ENCODE measurements at places on chromosomes 7 and 10.

- no peak for DNase-seq
These were observed 160.6 kb upstream of the ADO start for GRCh38 chr10:62643606-62644587.

GRCh38 chr10:101682172-101682825 lies 12.7 kb downstream of the FBXW4 start:
- no peak for DNase-seq

DNA sequence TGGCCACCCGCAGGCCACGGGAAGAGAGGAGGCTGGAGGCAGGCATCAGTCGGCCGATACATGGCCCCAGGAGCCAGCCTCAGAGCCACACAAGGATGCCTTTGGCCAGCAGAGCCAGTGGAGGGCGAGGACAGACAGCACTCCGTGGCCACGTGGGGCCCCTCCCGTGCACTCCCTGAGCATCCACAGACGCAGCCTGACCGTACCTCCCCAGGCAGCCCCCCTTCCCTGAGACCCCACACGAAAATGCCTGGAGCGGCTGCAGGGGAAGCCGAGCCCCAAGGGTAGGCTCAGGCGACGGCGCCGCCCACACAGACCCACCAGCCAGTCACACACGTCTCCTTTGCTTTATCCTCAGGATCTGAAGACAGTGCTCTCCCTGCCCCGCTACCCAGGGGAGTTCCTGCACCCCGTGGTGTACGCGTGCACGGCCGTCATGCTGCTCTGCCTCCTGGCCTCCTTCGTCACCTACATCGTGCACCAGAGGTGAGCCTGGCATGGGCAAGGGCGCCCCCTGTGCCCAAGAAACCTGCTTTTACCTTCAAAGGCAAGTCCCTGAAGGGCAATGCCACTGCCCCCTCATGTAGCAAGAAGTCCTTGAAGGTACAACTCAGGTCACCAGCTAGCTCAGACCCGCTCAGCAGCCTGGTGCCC lies 9.0 kb downstream of the ADGRA1 start:
- no peak for DNase-seq

DNA sequence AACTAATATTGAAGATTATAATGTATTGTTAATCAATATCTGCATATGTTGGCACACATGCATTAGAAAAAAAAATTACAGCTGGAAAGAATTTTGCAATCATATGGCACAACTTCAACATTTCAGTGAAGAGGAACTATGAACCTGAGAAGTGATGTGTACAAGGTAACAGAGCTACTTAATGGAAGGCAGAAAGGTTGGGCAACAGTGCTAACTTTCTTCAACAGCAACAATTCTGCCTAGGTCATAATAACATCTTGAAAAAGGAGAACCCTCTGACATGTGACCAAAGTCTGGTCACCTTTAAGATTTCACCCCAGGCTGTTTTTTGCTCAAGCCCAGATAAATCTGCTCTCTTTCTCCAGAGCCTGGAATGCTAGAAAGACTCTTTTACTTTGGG lies 47.9 kb upstream of the SKAP2 start:
- DNase-seq: no peak

DNA sequence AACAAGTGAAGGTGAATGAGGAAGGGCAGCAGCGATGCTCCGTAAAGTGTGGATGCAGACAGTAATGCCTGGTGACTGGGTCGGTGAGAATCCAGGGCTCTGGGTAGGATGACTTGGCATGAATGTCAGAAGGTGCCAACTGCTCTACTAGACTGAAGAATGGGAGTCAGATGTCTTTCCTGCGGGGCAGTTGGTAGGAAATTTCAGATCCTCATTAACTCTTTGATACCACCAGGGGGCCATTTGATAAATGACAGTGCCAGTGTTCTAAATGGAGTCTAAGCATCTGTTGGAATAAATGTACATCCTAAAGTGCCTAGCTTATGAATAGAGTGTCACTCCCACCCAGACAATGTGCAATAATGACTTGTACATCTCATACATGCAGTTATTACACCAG lies 462.0 kb downstream of the GRM8 start:
- peak; percentile 11 for DNase-seq

- no peak for DNase-seq
These were observed 12.5 kb downstream of the PURB start for GRCh38 chr7:44872787-44873186.

DNA sequence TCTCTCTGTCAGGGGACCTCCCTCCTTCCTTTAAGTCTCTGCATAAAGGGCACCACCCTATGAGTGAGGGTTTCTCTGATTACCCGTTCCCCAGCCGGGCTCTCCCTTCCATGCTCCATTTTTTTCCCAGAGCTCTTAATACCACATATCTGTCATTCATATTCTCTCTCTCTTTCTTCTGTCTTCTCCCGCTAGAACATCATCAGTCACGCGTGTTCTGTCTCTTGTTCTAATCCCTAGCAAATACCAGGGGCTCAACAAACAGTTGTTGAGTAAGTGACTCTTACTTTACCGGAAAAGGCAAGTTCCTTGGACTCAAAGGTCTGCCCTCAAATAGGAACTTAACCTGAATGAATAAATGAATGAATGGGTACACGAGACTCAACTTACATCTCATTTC lies 68.5 kb downstream of the RSU1 start:
- no peak for DNase-seq

GRCh38 chr7:71015252-71015900 lies 116.6 kb upstream of the GALNT17 start:
- no peak for DNase-seq

DNA sequence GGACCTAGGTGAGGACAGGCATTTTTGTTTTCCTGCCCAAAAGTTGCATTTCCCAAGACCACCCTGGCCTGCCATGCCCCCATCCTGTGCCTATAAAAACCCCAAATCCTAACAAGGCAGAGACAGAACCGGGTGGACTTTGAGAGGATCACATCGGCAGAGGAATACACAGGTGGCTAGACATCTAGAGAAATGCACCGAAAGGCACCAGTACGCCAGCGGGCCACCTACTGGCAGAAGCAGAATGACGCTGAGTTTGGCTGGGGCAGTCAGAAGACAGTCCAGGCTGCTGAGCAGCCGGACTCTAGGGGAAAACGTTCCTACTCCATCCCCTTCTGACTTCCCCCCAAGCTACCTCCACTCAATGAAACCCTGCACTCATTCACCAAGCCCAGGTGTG lies 2.8 kb downstream of the AKR1C4 start:
- DNase-seq: no peak

DNA sequence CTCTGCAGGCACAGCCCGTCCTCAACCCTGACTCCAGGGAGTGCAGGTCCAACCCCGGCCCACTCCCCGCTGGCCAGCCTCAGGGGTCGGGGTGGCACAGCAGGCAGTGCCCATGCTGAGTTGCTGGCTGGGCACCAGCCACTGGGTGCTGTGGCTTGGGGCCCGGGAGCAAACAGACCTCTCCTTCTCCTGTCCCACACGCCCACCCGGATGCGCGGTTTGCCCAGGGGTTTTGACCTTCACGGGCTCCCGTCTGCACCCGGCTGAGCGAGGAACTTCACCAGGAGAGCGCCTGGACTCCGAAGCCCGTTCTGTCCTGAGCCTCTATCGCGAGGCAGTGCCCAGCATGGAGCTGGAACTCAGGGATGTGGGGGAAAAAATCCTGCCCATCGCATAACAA lies 2.6 kb upstream of the GRIFIN start:
- no peak for DNase-seq

DNA sequence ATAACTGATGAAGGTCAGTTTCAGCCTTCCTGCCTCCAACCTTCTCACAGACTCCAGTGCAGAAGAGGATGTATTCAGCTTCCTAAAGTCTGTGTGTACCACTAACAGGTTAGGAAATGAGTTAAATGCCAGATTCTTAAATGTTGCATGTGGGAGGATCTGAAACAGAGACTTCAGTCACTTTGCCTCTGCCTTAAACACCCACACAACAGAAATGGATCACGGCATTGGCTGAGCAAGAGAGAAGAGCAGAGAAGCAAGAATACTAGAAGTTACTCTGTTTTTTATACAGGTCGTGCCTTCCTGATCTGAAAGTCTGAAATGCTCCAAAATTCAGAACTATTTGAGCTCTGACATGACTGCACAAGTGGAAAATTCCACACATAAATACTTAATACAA lies 98.9 kb upstream of the ARHGAP21 start:
- no peak for DNase-seq

DNA sequence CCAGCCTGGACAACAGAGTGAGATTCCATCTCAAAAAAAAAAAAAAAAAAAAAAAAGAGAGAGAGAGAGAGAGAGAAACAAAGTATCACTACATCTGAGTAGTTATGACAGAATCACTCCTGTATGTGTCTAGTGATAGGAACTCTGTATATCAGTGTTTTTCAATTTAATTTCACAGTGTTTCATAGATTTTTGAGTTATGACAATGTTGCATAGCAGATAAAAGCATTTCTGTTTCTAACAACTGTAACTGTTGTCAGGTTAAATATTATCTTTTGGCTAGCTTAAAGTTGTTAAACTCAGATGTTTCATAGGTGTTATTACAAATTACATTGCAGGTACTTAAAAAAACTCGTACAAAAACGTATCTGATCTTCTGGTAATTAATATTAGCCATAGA lies 60.3 kb downstream of the PLXDC2 start:
- no peak for DNase-seq

DNA sequence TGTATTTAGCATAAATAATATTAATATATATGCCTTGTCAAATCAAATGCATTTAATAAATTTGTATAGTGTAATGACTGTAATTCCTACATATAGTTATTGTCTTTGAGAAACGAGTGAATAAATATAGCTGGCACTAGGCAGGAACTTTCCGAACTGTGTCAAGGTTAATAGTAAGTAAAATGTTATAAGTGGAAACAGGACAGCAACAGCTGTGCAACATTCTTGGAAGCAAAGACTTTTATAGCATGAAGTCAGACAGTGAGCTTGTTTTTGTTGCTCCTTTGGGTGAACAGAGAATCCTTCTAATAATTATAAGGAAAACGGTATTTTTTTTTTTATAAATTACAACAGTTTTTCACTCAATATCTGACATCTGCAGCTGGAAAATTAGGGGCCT lies 14.0 kb upstream of the EXOC6 start:
- no peak for DNase-seq

DNA sequence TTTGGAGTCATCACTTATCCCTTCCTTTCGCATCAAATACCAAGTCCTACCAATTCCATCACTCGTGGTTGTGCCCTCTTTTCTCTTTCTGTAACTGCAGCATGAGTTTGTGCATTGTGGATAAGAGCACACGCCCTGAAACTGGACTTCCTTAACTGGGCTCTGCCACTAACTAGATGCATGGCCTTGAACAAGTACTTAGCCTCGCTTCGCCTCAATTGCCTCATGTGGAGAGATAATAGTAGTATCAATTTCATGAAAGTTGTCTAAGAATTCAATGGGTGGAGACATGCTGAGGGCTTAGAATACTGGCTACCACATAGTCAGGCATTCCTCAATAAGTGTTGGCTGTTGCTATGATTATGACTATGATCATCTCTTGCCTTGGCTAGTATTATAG lies 41.5 kb downstream of the CFAP43 start:
- DNase-seq: no peak

- no peak for DNase-seq
These were observed 219.1 kb upstream of the MKI67 start for GRCh38 chr10:128345353-128345752.

DNA sequence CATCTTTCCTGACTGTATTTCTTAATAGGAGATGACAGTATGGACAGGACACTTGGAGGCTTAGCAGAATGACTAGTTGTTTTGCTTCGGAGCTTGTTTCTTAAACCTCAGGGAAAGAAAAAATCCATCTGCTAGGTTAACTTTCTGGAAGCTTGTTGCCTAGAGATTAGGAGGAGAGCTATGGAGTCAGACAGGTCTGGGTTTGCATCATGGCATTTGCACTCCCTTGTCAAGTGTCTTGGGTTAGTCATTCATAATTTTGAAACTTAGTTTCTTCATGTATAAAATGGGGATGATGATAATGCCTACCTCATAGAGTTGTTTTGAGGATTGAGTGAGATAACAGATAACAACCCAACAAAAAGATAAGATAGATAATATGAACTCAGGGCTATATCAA lies 231.5 kb downstream of the STK31 start:
- no peak for DNase-seq

DNA sequence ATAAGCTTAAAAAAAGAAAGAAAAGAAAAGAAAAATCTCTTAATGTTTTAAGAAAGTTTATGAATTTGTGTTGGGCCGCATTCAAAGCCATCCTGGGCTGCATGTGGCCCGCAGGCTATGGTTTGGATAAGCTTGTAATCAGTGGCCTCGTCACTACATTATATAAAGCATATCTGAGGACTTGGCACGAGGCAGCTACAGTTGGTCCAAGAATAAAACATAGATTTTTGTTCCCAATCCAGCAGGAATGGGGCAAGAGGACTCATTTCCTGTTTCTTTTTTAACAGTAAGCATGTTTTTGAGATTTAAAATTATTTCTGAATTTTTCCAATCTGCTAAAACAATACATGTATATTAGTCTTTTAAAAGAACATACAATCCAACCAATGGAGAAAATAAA lies 28.6 kb downstream of the MCM10 start:
- peak; percentile 50 for DNase-seq

DNA sequence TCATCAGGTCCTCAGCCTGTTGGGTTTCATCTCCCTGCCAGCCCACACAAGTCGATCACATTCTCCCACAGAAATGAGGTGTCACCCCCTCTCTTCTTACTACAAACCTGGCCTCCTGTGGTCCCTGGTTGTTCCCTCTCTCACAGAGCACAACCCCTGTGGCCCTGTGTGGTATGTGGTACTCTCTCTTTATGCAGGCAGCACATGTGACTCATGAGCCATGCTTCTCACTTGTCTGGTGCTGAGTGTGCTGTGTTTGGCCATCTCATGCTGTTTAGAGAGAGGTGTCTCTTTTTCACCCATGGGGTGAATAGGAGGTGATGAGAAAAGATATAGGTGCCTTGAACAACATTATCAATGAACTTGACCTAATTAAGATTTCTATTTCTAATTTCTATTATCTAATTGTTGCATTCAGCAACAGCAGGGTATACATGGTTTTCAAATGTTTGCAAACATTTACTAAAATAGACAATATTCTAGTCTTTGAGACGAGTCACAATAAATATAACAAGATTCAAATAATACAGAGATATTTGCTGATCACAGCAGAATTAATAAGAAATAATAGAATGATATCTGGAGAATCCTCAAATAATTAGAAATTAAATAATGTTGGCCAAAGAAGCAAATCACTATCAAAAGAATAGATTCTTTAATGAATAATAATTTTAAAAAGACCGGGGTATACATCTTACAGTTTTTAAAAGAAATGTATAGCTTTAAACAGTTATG lies 633.8 kb upstream of the IGFBP3 start:
- no peak for DNase-seq
